ENCODE measurements at places on chromosomes 7 and 10. TPM values are rescaled to one million over a fixed set of nuclear protein-coding genes. Genes with fewer than 3 reads are reported as not detected.
A peak's percentile ranks its signal among the peaks of the same experiment; 100 is the strongest.

- DNase-seq, result no peak
Observed at GRCh38 chr7:24428676-24429075, 144.6 kb upstream of the PALS2 start.

- DNase-seq, result no peak
Observed at GRCh38 chr10:4051641-4052151, 266.7 kb upstream of the KLF6 start.

GRCh38 chr10:9885761-9886160 is 1131.9 kb upstream of the CELF2 start:
- no peak for DNase-seq

GRCh38 chr7:150860978-150861295 is 8.6 kb downstream of the AOC1 start:
- DNase-seq, result no peak

DNA sequence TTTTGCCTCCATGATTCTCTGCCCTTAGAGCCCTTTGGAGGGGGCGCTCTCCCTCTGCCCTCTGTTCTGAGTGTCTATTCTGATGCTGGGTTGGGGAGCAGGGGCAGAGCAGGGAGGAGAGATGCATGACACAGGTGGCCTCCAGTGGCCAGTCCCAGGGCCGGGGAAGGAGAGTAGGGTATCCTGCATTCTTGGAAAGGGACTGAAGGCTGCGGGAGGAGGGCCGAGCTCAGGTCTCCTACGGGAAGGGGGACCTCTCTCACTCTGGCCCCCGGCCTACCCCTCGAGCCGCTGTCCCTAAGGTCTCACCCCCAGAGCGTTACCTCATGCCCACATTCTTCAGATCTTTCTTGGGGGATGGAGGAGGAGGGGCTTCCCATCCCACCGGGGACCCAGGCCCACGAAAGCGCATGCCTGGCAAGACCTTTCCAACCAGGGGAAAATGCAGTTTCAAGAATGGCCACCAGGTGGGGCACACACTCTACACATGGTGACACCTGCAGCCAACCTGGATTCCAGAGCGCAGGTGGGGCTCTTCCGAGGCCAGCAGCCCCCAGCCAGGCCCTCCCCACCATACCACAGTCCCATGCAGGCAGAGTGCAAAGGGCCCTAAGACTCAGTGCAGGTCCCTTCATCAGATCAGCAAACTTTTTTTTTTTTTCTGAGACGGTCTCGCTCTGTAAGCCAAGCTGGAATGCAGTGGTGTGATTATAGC is 86.4 kb downstream of the MYL10 start:
- DNase-seq, result peak; percentile 76

DNA sequence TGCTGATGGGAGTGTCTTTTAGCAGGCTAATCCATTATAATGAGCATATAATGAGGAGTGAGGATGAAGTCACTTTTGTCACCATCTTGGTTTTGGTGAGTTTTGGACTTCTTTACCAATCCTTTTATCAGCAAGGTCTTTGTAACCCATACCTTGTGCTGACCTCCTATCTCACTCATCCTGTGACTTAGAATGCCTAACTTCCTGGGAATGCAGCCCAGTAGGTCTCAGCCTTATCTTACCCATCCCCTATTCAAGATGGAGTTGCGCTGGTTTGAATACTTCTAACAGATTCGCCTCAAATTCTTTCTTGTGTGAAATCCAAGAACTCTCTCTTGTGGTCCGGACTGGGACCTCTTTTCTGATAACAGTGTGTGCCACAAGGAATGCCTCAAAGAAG is 253.1 kb upstream of the CACNA2D1 start:
- no peak for DNase-seq

DNA sequence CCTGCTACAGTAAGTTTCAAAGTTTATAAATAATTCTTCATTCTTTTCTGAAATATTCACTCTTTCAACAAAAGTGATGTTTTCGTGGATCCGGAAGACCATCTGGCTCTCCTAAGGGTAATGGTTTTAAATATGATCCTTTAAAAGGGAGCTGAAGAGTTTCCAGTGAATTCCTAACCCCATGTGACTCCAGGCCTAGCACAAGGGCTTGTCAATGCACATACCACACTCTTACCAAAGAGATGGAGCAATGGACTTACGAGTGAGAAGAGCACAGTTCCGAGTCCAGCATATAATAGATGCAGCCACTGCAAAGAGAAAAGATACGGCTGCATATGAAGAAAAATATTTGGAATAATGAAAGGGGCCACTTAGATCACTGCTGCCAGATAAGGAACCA is 32.1 kb upstream of the GATAD1 start:
- no peak for DNase-seq

The ELFN1 gene
- total RNA-seq, result not detected

The ANKMY2 gene
- total RNA-seq, result 18.7 TPM

Measured in activated naive CD8-positive, alpha-beta T cell treated with anti-CD3 and anti-CD28 coated beads, Interleukin-2, amount 10 ng/mL, durations not matched to agents 7 days and 5 days (primary cell).